CD4-positive, CD25-positive, alpha-beta regulatory T cell (primary cell): ENCODE measurements at places on chromosomes 6 and 20. TPM values are rescaled to one million over a fixed set of nuclear protein-coding genes. Genes with fewer than 3 reads are reported as not detected.

DNA sequence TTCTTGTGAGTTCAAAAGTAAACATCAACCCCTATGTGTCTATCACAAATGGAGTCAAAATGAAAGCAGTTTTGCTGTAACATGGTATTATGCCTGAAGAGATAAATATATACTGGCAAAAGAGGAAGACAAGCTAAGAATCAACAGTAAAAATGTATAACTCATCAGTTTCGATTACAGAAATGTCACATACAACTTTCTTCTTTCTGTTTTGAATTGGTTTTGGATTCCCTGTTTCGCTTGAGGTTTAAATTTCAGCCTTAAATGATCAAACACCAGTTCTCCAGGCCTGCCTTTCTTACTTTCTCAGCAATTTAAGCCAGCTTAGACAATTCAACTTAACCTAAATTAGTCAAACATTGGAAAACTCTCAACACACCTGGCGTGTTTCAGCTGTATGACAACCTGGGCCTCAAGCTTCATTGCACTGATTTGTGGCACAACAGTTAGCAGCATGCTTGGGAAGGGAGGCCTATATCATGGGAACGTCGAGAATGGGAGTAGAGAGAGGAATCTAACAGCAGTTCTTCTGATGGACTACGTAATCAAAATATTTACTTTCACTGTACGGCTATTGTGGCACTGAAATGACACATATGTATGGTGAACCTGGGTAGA, 51.9 kb upstream of the MARCKS start:
- no peak overlapping the region for H3K27ac ChIP-seq
- no peaks in the 10 kb centered on the region for H3K4me1 ChIP-seq
- no peak overlapping the region for H3K4me3 ChIP-seq
- H3K36me3 ChIP-seq = no peaks in the 10 kb centered on the region
- no peak for DNase-seq

- no peak overlapping the region for H3K27ac ChIP-seq
- peaks cover 2% of the 10 kb centered on the region for H3K27me3 ChIP-seq
- H3K4me3 ChIP-seq = no peak overlapping the region
- DNase-seq = no peak
- no peaks in the 10 kb centered on the region for H3K36me3 ChIP-seq
Observed at GRCh38 chr6:100194535-100194934, 200.5 kb upstream of the MCHR2 start.

DNA sequence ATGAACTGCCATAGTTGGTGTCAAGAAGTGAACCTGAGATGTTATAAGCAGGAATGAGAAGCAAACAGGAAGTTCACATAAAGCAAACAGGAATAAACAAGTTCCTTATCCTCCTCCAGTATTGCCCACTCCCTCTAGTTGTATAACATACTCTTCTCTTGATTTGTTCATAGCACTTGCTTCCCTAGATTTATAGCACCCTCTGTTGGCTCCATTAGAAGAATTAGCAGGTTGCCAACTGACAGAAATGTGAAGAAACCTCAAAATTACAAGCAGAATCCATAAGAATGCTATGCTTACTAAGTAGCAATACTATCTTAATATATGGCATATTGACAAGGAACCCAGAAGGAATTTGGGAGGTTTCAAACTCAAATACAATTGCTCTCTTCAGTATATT, 195.4 kb downstream of the TBX18 start:
- no peaks in the 10 kb centered on the region for H3K27me3 ChIP-seq
- DNase-seq = no peak
- no peaks in the 10 kb centered on the region for H3K4me1 ChIP-seq
- H3K36me3 ChIP-seq = no peaks in the 10 kb centered on the region

DNA sequence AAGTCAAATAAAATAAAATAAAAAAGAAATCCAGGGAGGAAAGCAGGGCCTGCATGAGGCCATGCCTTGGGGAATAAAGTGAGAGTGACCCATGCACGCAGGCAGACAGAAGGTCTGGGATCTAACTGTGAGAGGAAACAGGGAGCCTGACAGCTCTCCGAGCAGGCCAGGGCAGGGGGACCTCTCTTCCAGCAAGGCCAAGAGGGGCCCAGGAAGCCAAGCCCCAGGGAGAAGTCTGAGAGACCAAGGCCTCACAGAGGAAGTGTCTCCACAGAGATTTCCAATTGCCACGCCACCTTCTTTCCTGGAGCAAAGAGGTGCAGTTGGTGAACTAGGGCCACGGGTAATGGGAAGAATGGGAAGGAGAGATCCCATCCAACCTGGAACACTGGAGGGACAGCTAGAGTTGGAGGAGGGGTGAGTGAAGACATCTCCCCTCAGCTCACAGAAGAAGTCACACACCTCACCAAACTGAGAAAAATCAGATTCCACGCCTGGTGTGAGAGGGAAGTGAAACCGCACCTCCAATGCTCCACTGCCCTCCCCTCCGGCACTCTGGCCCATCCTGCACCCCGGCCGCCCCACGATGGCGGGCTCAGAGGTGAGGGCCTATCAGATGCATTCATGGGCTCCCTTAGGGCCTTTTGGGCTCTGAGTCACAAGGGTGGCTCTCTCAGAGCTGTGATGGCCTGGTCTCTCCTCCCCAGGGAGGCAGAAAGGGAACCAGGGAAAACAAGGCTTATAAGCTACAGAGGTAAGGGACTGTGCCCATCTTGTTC, 25.1 kb upstream of the TAF8 start:
- H3K36me3 ChIP-seq = peaks cover 41% of the 10 kb centered on the region
- DNase-seq = no peak
- no peaks in the 10 kb centered on the region for H3K27me3 ChIP-seq
- peaks cover 81% of the 10 kb centered on the region for H3K4me1 ChIP-seq
- no peak overlapping the region for H3K4me3 ChIP-seq

DNA sequence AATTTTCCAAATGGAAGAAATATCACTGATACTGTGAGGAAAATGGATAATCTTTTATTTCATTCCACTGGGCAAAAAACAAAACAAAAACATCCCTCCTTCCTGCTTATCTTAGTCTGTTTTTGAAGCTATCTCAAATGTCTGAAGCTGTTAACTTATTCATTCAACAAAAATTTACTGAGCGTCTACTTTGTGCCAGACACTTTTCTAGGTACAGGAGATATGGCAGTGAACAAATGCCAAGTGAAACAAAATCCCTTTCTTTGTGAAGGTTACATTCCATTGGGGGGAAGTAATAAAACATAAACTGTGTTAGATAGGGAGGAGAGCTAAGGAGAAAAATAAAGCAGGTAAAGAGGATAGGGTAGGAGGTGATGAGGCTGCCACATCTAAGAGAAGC, 47.5 kb downstream of the TNFRSF21 start:
- H3K4me1 ChIP-seq = no peaks in the 10 kb centered on the region
- H3K36me3 ChIP-seq = no peaks in the 10 kb centered on the region
- no peak overlapping the region for H3K4me3 ChIP-seq
- no peak for DNase-seq
- no peaks in the 10 kb centered on the region for H3K27me3 ChIP-seq

- no peaks in the 10 kb centered on the region for H3K4me1 ChIP-seq
- H3K27me3 ChIP-seq = no peaks in the 10 kb centered on the region
- no peak for DNase-seq
- H3K4me3 ChIP-seq = no peak overlapping the region
- H3K27ac ChIP-seq = no peak overlapping the region
- H3K36me3 ChIP-seq = no peaks in the 10 kb centered on the region
Observed at GRCh38 chr6:19399406-19399805, 437.8 kb upstream of the ID4 start.

The SYTL3 gene
- 54.8 TPM for total RNA-seq

The ZBP1 gene
- total RNA-seq = 67.0 TPM

The NRN1 gene
- not detected for total RNA-seq

The FUT9 gene
- not detected for total RNA-seq

The DEFB132 gene
- not detected for total RNA-seq

The TM9SF4 gene
- total RNA-seq = 36.3 TPM

The ERVFRD-1 gene
- total RNA-seq = not detected

The MACROD2 gene
- total RNA-seq = not detected
